ENCODE measurements at places on chromosomes 1 and 21.

- DNase-seq = no peak
These were observed 251.3 kb downstream of the SMYD3 start for GRCh38 chr1:246255773-246256172.

DNA sequence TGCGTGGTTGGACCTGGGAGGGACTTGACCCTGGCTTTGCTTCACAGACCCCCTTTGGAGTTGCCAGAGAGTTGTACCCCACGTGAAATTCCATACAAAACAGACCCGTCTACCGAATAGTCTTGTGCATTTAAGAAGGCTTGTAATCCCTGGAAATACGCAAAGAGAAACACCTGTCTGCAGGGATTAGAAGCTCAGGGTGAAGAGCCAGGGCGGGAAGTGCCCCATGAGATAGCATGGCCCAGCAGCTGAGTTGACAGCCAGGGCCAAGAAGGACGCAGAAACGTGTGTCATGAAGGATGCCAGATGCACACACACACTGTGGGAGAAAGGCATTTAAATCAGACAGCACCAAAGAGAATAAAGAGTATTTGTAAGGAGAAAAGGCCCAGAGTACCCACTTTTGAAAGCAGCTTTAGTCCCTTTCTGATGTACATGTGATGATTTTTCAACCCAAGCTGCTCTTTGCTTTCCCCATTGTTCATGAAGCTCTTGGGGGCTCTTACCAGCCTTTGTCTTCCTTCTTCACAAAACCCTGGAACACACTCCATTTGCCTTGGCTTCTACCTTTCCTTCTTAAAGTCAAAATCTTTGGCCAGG lies 46.6 kb downstream of the PCP4 start:
- no peak for DNase-seq

DNA sequence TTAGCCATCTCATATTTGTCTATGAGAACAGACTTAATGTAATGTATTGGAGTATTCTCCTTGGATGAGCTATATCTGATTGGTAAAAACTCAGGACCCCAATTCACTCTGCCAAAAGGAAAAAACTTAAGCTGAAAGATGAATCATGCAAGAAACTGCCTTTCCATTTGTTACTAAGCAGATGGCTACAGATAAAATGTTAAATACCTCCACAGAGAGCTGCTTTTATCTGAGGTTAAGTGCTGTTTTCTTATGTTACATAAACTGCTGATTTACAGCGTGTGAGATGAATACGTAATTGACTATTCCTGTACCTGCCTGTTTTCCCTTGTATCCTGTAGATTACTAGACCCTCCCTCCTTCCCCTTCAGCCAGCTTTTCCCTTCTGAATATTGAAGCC lies 49.3 kb downstream of the CLCA4 start:
- no peak for DNase-seq

- DNase-seq = no peak
These were observed 323.1 kb upstream of the ADAMTS5 start for GRCh38 chr21:27290028-27290427.

DNA sequence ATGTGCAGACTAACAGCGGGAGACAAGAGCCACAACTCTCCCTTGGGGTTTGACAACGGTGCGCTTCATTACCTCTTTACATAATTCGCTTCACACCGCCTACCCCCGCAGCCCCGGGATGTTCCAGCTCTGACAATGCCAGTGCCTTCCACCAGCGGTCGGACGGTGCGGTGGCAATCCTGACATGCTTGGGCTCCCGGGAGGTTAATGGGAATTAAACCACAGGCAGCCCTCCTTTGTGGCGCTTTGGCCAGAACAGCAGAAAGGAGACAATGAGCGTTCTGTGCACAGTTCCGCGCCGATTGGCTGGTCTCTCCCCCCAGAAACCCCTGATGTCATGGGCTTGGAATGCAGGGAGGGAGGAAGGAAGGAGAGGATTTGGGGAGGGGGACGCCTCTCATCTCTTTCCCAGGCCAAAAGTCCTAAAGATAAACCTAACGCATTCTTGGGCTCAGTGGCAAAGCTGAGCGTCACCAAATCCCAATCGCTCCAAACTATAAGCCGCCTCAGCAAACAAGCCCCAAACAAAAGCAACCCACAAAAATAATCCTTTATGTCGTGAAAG lies 1.3 kb downstream of the CNN3 start:
- no peak for DNase-seq

- no peak for DNase-seq
These were observed 226.9 kb upstream of the C1orf174 start for GRCh38 chr1:4126731-4127591.

- no peak for DNase-seq
These were observed 3.9 kb downstream of the C1orf198 start for GRCh38 chr1:230864441-230864840.

DNA sequence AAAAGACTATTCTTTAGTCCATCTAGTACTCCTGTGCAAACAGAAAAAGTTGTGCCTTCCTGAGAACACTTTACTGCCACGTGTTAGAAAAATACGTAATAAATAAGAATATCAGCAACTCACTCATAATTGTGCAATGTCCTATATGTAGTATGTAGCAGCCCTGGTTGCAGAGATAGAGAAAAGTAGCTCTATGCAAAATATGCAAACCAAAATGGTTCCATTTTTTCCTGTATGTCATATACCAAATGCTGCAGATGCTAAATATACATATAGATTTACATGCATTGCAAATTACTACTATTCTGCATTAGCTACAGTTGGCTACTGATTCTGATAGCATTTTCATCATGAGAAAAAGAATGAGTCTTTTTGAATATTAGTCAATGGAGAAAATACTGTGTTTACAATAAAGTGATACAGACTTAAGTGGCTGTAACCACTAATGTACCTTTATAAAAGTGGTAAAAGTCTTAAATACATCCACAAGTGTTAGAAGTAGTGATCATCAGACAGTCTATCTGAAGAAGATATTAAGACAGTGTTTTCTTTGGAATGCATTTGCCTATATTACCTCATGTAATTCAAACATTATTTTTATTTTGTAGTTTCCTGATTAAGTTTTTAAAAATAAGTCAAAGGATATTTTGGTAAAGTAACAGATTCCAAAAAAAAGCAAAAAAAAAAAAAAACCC lies 19.8 kb downstream of the NME7 start:
- no peak for DNase-seq

GRCh38 chr1:27416387-27417111 lies 24.1 kb downstream of the GPR3 start:
- peak; percentile 36 for DNase-seq

DNA sequence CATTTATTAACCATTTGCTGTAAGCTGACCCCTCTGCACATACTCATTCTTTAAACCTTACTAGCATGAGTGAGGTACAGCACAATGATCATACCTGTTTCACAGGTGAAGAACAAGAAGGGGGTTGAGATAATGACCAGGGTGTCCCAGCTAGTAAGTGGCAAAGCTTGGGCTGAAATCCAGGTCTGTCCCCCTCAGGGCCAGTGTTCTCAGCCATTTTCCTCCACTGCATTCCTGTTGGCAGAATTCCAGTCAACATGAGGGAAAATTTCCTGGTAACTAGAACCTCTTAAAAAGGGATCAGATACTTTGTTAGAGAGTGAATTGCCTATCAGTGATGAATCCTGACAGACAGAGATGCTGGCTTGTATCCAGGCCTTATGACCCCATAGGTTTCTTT lies 48.1 kb downstream of the SPATA46 start:
- DNase-seq = no peak

- no peak for DNase-seq
These were observed 8.1 kb downstream of the FMN2 start for GRCh38 chr1:240099748-240100147.

GRCh38 chr1:41502912-41503311 lies 18.4 kb upstream of the EDN2 start:
- DNase-seq = no peak

DNA sequence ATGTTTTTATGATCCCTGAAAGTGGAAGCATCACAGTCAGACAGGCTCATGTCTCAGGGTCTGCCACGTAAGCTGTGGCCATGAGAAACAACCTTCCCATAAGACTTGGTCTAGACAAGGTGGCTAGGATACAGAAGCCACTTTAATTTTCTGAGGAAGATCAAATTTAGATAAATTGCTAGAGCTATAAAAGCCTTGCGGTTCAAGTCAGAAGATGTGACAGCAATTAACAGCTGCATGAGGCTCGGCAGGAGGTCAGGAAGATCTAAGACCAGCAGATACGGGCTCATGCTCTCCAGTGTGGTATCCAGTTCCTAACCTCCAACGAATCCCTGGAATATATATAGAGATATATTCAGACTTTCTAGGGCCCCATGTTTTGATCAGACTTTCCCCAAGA lies 577.1 kb downstream of the PLPP3 start:
- DNase-seq = no peak

GRCh38 chr1:218349348-218350034 lies 4.4 kb downstream of the TGFB2 start:
- no peak for DNase-seq

DNA sequence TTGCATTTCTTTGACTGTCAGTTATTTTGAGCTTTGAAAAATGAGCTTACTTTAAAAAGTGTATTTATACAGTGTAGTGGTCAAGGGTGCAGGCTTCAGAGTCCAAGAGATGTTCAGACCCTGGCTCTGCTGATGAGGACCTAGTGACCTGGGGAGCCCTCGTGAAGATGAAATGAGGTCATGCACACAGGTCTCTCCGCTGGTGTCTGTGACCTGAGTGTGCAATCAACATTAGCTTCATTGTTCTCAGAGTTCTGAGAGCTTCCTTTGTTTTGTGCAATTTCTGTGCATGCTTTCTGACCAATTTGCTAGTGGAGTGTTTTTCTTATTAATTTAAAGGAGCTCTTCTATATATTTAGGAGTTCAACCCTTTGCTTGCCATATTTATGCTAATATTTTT lies 71.3 kb downstream of the RIPK4 start:
- DNase-seq = no peak

DNA sequence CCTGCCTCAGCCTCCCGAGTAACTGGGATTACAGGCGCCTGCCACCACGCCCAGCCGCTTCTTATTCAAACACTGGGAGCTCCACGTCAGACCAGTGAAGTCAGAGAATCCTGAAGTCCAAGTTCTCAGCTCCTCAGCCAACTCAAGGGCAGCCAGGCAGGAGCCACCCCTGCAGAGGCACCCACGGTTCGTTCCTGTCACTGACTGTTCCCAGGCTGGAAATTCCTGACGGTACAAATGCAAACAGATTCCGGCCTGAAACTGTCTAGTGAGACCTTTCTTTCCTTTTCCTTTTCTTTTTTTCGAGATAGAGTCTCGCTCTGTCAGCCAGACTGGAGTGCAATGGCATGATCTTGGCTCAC lies 11.7 kb downstream of the SLC35E2B start:
- DNase-seq = no peak

DNA sequence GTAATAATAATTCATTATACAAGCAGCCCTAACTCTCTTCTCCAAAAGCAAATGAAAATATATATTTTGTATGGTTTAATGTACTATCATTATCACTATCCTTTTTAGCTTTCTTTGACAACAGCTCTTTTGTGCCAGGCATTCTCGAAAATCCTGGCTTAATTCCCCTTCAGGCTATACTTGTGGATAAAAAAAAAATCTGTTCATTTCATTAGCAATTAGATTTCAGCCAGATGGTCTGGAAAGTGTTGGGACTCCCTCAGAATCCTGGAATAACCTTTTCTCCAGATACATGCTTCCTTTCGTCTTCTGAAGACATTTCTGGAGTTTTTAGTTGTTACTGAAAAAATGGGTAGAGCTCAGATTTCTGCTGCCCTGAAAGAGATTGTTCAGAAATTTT lies 83.4 kb upstream of the PLPPR4 start:
- DNase-seq = no peak

GRCh38 chr1:178310685-178311105 lies 186.1 kb downstream of the CLEC20A start:
- no peak for DNase-seq

GRCh38 chr1:67572594-67573221 lies 112.3 kb upstream of the GADD45A start:
- DNase-seq = no peak

GRCh38 chr1:210715072-210715471 lies 386.4 kb downstream of the HHAT start:
- no peak for DNase-seq

DNA sequence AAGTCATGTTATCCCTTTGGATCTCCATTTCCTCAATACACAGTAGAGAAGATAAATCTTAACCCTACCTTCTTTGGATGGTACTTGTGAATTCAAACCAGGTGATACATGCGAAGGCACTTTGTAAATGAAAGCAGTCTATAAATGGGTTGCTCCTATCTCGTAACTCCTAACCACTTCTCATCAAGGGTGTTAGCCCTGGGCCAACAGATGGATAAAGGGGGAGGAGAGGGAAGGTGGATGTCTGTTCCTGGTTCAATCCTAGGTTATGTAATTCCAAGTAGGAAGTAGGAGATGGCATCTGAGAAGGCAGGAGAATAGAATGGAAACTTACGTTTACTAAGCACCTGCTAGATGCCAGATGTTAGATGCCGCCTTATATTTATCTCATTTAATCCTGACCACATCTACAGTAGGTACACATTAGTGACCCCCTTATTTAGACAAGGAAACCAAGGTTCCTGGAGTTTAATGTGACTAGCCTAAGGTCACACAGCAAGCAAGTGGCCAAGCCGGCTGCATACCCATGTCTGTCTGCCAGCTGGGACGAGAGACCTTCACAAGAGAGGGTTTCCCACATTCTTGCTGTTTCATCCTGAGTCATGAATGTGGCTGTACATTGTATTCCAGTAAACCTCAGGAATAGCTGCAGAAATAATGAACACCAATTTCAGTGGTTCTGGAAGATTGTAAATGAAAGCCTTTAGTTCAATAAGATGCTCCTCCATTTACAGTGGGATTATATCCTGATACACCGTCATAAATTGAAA lies 47.7 kb downstream of the ELAVL4 start:
- no peak for DNase-seq

- DNase-seq = no peak
These were observed 47.6 kb upstream of the LRP8 start for GRCh38 chr1:53375440-53375839.

DNA sequence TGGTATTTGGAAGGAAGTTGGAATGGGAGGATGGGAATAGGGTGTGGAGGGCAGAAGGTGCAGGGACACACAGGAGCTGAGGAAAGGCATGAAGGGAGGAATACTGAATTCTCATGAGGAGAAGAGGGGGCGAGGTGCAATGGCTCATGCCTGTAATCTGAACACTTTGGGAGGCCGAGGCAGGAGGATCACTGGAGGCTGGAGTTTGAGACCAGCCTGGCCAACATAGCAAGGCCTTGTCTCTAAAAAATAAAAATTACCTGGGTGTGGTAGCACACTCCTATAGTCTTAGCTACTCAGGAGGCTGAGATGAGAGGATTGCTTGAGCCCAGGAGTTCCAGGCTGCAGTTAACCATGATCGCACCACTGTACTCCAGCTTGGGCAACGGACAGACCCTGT lies 117.3 kb downstream of the DTL start:
- DNase-seq = no peak

- no peak for DNase-seq
These were observed 522.3 kb downstream of the COL11A1 start for GRCh38 chr1:102586022-102586421.

- DNase-seq = no peak
These were observed 17.1 kb upstream of the CCDC190 start for GRCh38 chr1:162878000-162878596.

GRCh38 chr1:151495316-151495715 lies 15.9 kb upstream of the CGN start:
- DNase-seq = no peak

All from T follicular helper cell (primary cell).